ENCODE measurements at places on chromosomes 6 and 20. TPM values are rescaled to one million over a fixed set of nuclear protein-coding genes. Genes with fewer than 3 reads are reported as not detected.

GRCh38 chr20:57711826-57712225, 2.0 kb upstream of the PMEPA1 start:
- no peak for DNase-seq

- no peak for DNase-seq
Observed at GRCh38 chr6:119449331-119450156, 100.0 kb upstream of the MAN1A1 start.

VSTM2L gene
- total RNA-seq = 1.6 TPM

NR2E1 gene
- not detected for total RNA-seq

Data from endothelial cell (in vitro differentiated cells).